ENCODE measurements at places on chromosomes 1 and 21.

- DNase-seq = no peak
Measured at GRCh38 chr1:153799566-153800465, 24.6 kb downstream of the SLC27A3 start.

DNA sequence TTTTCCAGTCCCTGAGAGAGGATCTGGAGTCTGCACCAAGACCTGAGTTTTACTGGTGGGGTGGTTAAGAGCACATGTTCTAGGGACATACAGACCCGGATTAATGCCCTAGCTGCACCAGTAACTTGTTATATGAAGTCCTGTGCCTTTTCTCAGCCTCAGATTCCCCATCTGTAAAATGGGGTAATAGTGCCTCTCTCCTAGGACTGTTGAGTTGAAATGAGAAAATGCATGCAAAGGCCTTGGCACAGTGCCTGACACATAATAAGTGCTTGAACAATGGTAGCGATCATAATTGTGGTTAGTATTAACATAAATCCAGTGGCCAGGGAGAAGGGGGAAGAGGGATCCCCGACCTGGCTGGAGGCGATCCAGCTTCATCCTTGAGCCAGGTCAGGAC lies 12.3 kb downstream of the AHDC1 start:
- DNase-seq = no peak

DNA sequence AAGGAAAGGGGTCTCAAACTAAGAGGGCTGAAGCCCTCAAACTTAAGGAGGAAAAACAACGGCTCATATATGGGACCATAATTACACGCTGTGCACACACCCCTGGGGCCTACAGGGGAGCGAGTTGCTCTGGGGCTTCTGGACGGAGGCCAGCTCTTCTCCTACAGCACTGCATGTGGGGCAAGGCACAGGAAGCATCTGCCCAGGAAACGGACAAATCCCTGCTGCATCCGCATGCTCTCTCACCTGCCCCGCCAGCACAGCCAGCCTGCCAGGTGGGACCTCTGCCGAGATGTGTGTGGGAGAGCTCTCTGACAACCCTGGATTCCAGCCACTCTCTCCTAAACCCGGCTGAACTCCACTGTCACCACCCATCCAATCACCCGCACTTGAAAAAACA lies 54.1 kb downstream of the MRPL37 start:
- no peak for DNase-seq

DNA sequence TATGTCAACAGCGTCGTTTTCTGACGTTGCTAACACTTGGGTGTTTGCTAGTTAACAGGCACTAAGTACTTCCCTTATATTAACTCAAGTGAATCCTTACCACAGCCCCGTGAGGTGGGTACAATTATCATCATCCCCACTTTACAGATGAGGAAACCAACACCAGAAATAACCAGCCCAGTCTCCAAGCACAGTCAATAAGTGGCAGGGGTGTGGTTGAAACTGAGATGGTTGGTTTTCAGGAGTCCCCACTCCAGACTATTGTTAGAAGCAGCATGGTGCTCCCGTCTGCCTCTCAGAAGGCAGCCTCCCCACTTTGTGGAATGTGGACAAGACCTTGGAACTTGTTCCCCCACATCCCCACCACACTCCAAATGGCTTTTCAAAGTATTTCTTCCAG lies 45.7 kb upstream of the ACOT11 start:
- no peak for DNase-seq

DNA sequence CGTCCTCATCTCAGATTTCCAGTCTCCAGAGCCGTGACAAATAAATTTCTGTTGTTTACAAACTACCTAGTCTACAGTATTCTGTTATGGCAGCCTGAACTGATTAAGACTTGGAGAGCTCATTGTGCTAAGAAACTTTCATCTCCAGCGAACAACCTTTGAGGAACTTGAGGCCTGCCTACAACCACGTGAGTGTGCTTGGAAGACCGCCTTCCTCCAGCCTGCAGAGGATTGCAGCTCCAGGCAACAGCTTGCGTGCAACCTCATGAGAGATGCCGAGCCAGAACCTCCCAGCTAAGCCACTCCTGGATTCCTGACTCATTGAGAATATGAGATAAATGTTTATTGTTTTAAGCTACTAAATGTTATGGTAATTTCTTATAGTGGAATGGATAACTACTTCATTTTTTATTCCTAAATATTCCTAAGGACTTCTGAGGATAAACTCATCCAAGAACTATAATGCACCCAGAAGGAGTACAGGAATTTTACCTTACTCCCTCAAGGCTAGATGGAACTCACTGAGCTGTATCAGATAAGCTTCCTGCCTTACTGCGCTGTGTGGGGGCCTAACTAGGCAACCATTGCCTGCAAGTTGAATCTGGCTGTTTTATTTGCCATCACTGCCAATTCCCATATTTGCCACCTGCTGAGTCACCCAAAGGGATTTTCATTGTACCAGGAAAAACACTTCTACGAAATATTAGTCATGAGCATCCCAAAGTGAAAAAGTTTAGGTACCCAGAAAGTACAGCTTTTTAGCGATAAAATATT lies 17.6 kb downstream of the FAM177B start:
- no peak for DNase-seq
